Osteocyte (in vitro differentiated cells): ENCODE measurements at places on chromosomes 13 and 19.

DNA sequence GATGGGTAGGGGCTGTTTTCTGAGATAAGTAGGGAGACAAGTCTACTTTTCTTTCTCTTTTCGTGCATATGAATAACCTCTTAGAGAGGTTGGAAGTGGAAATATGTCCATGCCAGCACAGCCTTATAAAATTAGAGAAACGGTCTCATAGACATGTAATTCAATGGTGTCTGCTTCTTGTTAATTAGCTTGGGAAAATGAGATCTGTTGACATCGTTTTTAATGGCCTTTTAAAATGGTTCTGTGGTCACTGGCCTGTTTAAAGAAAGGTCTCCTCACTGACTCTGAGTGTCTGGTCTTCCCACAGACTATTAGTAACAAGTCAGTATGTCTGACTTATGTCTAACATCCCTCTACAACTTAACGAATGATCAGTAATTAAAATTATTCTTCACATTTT, 487.1 kb downstream of the SLITRK6 start:
- DNase-seq: no peak

- DNase-seq: no peak
Measured at GRCh38 chr13:43221611-43222010, 198.2 kb downstream of the DNAJC15 start.

GRCh38 chr13:30142486-30143211, 164.7 kb downstream of the KATNAL1 start:
- peak; percentile 91 for DNase-seq

DNA sequence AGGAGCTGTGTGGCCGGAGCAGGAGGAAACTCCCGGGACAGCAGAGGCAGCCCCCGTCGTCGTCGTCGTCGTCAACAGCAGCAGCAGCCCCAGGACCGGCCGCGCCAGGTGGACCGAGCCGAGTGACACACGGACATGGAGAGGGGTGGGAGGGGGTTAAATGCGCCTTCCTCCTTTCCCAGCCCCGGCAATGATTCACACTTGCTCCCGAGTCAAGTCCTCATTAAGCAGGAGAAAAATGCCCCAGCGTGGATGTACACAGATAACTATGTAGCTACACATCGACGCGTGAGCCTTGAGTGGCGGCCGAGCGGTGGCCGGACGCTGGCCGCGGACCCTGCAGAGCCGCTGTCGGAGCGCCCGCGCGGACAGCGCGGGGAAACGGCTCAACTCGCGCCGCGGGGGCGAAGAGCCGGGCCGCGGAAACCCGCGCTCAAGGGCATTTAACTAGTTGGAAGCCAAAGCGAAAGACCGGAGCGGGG, 645 bp downstream of the UBL3 start:
- no peak for DNase-seq

- no peak for DNase-seq
Measured at GRCh38 chr13:76213423-76213904, 577.3 kb downstream of the LMO7 start.

DNA sequence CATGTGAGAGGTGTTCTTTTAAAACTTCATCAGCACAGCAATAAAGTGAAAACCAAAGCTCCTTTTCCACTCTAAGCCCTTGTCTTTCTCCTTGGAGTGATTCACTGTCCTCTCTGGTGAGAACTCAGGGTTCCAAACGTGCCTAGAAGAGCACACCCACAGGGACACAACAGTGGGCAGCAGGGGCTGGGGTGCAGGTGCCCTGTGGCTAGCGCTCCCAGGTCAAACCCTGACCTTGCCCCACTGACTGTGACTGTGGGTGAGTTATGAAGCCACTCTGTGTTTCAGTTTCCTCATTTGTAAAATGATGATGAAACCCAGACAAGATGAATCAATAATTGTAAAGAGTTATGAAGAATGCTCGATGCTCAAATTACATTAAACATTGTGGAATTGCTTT, 37.6 kb upstream of the IGFL1 start:
- no peak for DNase-seq

DNA sequence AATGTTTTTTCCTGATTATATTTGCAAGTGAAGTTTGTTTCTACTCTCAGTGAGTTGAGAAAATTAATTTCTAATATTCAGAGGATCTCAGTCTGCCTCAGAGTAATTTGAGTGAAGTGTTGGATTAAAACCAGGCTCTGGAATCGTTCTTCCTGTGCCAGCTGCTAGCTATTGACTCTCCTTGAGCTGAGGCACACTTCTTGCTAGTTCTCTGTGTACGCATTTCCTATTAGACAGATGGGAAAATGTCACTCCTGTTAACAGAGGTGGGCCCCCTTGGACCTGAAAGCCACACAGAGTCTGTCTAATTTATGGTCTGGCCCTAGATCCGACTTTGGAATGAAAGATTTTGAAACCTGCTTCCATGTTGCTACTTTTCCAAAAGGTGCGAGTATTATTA, 107.6 kb upstream of the RNF113B start:
- DNase-seq: no peak

GRCh38 chr13:30863231-30863630, 42.8 kb upstream of the MEDAG start:
- no peak for DNase-seq

DNA sequence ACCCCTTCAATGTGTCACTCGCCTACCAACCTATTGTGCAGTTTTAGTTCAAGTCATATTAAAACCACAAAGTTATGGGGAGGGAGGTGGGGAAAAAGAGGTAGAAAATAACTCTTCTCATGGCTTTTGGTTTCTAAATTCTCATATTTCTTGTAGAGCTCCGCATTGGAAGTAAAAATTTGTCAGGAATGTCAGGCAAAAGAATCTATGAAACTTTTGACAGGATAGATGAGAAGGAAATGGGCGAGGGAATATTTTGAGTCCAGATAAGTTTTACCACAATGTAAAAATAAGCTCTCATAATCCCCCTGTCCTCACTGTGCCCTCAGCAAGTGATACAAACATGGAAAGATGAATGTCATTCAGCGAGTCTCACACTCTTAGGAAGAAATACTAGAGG, 270.4 kb downstream of the DLEU7 start:
- DNase-seq: no peak

- DNase-seq: no peak
Measured at GRCh38 chr13:23731709-23732108, 157.5 kb downstream of the MIPEP start.

DNA sequence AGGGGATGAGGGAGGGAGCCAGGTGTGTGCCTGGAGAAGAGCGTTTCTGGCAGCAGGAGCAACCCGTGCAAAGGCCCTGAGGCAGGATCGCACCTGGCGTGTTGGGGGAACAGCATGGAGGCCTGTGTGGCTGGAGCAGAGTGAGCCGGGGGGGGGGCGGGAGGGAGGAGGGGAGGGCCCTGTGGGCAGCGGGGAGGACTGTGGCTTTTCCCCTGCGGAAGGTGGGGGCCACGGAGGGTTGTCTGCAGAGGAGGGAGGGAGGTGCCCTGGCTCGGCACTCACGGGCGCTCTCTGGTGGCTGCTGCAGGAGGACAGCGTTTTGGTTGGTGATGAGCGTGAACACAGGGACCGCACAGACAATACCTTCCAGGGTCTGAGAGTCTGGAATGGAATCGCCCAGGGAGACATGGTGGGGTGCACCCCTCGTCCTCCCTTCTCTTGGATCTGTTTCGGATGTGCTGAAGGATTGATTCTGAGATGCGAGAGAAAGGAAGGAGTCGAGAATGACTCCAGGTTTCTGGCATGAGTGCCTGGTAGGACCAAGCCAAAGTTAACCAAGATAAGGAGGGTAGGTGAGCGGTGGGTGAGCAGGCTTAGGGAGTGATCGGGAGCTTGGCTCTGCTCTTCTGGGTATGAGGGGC, 6.5 kb downstream of the RAB11B start:
- no peak for DNase-seq
